Activated T-cell treated with anti-CD3 and anti-CD28 coated beads, Interleukin-2, amount 50 U/mL, for 1 hour (primary cell): ENCODE measurements at places on chromosomes 1 and 21.

GRCh38 chr1:172582889-172583288 is 49.9 kb downstream of the SUCO start:
- no peak for DNase-seq

- no peak for DNase-seq
Observed at GRCh38 chr1:24085546-24085945, 26.4 kb downstream of the MYOM3 start.

DNA sequence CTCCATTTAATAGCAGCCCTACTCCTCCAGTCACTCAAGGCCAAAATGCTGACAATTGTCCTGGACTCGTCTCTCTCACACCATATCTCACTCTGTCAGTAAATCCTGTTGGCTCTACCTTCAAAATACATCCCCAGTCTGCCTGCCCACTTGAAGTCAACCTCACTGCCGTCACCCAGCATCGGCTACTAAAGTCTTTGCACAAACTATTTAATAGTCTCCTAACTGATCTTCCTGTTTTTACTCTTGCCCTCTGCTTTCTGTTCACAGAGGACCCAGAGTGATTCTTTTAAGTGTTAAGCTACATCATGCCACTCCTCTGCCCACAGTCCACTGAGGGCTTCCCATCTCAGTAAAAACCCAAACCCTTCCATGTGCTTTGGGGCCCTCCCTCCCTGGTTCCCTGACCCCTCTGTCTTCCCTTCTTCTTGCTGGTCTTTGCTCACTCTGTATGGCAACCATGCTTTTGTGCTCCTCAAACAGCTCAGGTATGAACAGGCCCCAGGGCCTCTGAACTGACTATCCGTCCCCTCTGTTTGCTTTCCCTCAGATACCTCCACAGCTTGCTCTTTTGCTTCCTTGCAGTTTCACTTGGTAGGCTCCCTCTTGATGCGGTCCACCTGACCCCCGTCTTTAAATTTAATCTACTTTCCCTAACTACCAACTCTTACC is 19.0 kb downstream of the RNASEL start:
- DNase-seq = no peak

DNA sequence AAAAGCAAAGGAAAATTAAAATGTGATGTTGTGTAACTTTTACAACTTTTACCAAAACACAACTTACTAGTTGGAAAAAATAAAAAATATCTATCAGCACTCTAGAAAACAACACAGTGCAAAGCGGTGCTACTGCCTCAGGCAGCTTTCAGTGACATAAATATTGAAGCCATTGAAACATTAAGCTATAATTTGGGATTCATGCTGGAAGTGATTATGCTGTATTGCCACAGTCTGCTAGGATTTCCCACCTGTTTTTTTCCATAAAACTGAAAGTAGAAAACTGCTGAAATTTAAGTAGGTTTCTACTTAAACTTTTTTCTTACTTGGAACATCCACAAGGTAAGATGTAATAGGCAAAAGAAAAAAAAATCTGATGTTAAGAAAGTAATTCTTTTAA is 674.4 kb downstream of the KCNT2 start:
- no peak for DNase-seq

DNA sequence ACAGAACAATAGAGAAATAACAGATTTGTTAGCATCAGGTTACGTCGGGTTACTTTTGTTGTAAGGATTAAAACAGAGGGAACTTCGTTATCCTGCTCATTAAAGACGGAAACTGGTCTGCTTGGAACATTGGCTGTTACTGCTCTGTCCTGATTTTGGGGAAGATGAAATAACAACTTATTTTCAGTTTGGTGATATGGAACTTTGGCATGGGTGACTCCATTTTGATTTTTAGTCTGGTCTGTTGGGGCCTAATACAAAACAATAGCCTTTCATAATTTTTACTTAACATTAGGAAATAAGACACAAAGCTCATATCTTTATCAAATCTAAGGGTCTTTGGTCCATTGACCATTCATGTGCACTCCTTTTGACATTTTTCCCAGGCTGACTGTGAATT is 220.5 kb upstream of the DUSP10 start:
- no peak for DNase-seq

- DNase-seq = peak; percentile 62
Observed at GRCh38 chr21:44845418-44846223, 27.8 kb upstream of the SUMO3 start.

DNA sequence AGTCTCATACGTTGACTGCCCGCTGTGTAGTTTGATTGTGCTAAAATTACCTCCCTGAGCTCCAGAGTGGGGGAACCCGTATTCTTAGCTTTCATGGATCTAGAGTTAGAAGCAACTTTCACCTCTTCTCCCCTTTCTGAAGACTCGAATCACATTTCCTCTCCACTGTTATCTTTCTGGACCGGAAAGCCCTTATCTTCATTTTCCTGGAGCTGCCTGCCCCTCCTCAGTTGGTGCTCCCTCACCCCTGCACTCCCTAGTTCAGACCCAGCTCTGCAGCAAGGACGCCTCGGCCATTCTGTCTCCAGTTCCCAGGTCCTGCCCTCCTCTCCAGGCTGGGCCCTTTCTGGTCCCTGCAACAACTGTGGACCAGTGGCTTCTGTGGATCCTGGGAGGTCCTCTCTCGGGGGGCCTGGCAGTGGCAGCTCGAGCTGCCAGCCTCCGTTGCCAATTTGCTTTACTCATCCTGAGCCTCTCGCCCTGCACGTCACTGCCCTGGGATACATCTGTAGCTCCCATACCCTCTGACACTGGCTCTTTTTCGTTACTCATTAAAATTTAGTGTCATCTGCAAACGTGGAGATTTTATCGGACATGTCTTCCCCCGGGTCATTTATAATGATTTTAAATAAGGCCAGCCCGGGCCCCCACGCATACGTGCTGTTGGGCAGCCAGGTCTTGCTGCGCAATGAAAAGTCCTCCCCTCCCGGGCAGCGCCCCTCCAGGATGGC is 141.5 kb upstream of the VAMP3 start:
- DNase-seq = no peak

- peak; percentile 62 for DNase-seq
Observed at GRCh38 chr21:45818904-45819285, 162.7 kb upstream of the COL6A1 start.

DNA sequence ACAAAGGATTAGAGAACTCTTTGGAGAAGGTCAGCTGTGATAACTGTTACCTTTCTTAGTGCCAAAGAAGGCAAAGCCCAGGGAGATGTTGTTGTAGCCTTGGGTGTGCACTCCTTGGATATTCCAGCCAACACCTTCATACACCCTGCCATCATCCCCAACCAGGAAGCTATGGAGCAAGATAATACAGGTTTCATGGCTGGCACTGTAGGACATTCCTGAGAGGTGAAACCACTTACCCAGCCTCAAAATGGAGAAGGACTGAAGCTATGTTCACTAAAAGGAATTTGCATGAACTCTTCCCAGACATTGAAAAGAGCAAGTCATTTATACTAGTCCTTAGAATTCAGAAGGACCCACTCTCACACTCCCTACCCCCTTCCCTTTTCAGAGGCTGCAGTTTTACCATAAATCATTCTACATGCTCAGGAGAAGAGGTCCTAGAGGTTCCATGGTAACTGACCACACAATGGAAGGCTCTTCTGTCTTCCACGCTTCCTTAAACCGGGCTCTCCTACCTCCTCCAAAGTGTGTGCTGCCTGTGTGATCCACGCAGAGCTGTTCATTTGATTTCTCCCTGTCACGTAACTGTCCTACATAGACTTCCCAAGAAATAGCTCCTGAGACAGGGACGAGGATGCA is 5.5 kb downstream of the PGLYRP4 start:
- no peak for DNase-seq

DNA sequence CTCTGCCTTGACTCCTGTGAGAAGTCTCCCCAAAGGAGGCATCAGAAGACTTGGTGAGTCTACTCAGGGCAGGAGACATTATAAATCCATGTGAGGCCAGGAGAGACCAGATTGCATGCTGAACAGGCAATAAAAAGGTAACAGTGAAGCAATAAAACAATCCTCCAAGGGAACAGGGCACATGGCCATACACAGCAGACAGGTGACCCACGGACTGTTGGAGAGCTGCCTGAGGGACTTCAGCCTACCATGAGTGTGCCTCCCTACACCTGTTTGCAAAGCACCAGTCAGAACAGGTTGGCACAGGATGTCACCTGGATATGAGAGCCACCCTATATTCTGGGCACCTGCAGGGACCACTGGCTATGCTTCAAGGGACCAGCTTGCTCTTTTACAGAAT is 67.6 kb downstream of the MAB21L3 start:
- no peak for DNase-seq

GRCh38 chr1:61992257-61992656 is 202.4 kb upstream of the L1TD1 start:
- DNase-seq = no peak

GRCh38 chr1:22739648-22740385 is 29.2 kb downstream of the EPHB2 start:
- no peak for DNase-seq

DNA sequence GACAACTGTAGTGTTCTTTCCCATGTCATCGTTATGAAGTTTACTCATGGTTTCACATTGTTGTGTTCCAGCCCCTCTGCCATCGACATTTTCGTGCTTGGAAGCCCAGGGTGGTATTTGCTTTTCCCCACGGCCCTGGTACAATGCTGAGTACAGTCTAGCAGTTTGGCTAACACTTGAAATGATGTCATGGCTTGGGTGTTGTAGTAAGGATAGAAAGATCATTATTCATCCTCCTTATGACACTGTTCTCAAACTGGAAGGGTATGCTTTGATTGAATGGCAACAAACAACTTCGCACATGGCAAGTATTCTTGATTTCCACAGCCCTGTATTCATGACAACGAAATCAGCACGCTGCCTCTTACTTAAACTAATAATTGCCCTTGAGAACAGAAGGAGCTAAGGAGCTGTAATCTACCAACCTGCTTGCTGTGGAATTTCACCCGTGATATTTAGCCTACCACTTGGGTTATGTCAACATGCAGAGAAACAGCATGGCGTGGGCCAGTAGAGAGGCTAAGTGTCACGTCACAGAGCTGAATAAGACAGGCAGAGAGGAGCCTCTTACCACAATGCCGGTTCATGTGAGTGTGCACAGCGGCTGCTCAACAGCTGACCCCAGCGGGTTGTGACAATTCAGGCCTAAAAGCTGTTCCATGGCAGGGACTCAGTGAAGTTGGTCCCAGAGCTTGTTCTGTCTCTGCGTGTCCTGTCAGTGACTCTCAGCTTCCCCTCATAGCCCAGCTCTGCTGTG is 73.9 kb downstream of the KCNJ6 start:
- no peak for DNase-seq

GRCh38 chr1:230359992-230360668 is 66.0 kb downstream of the PGBD5 start:
- DNase-seq = no peak

DNA sequence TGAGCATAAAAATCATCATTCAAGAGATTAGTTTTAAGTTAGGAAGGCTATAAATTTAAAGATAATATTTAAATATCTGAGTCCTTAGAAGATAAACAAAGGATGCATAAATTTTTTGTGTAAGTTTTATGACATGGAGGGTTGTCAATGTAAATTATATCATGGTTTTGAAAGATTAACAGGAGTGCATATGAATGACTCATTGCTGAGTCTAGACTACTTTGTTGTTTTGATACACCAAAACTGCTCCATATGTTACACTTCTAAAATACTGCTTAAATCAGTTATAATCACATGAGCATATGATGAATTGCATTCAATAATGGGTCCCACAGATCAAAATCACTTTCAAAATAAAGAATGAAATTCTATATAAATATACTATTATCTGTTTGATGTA is 312.5 kb downstream of the KCNT2 start:
- DNase-seq = no peak
